Inflammatory macrophage treated with lipopolysaccharide for 1 hour (primary cell): ENCODE measurements at places on chromosomes 12 and 14.

GRCh38 chr12:120468325-120468820 is 1.2 kb downstream of the SRSF9 start:
- peak; percentile 63 for DNase-seq

DNA sequence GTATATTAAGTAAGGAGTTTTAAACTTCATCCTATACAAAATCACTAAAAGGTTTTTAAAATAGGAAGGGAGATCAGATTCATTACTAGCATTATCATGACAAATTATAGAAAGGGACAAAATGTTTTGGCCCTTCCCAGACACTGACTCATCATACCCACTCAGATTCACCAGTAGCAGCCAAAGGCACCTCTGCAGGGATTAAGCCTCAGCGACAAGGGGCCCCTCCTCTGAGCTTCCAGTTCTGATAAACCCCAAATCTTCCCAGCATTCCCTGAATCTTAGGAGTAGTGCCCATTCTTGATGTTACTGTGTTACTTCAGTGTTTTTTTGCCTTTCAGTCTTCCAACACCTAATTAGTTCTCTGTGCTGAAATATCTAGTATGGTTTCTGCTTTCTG is 14.5 kb downstream of the KRAS start:
- DNase-seq, result no peak

DNA sequence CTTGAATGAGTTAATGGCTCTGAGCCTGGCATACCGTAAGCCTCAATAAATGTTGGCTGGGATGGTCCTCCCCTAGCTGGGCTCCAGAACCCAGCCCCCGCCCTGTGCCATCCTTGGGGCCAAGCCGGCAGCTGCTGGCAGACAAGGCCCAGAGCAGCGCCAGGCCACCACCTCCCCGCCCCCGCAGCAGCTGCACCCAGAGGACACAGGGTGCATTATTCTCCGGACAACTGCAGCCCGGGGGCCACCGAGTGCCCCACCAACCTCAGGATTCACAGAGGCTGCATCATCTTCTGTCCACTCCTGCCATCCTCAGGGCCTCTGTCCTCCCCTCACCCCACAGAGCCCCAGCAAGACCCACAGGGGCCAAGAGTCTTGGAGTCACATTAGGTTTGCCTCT is 92.7 kb downstream of the NCOR2 start:
- DNase-seq, result no peak

DNA sequence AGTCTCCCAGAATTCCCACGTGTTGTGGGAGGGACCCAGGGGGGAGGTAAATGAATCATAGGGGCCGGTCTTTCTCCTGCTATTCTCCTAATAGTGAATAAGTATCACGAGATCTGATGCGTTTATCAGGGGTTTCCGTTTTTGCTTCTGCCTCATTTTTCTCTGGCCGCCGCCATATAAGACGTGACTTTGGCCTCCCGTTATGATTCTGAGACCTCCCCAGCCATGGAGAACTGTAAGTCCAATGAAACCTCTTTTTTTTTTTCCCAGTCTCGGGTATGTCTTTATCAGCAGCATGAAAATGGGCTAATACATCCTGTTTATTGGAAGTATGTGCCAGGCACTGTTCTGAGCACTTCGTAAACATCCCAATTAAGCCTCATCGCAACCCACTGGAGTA is 788 bp downstream of the KRT72 start:
- DNase-seq, result no peak

DNA sequence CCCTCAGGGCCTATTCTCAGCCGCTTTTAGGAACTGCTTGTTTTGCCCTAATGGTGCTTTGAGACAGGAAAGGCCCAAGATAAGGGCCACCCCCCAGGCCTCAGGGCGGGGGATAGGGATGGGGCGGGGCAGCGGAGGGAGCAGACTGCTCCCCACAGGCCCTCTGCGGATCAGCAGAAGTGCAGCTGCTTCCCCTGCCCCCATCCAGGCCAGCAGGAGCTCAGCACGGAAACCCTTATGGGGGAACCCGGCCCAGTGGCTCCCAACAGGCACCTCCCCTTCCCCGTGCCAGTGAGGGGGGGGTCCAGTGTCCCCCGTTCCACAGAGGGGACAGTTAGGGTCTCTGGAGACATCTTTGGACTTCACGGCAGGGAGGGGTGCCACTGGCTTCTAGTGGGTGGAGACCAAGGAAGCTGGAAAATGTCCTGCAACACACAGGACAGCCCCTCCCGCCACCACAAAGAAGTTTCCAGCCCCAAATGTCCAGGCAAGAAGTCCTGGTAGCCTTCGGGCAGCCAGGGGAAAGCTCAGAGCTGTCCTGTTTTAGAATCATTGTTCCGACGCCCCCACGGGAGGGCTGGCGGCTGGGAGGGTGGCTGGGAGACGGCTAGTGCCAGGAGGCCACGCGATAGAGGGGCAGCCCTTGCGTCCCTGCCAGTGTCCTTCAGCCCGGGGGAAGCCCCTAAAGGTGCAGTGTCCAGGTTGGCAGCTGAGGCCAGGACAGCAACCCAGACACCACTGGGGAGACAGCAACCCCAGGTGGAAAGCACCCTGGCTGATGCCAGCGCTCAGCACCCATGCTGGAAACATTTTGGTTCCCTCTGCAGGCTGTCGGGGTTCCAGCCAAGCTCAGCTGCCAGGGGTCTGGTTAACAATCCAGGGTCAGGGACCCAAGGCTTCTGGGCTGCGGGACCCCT is 10.4 kb upstream of the GPR132 start:
- DNase-seq, result peak; percentile 63

GRCh38 chr14:55607386-55607785 is 27.4 kb downstream of the KTN1 start:
- DNase-seq, result no peak

- no peak for DNase-seq
These were observed 7.1 kb upstream of the KRT82 start for GRCh38 chr12:52413202-52413601.

DNA sequence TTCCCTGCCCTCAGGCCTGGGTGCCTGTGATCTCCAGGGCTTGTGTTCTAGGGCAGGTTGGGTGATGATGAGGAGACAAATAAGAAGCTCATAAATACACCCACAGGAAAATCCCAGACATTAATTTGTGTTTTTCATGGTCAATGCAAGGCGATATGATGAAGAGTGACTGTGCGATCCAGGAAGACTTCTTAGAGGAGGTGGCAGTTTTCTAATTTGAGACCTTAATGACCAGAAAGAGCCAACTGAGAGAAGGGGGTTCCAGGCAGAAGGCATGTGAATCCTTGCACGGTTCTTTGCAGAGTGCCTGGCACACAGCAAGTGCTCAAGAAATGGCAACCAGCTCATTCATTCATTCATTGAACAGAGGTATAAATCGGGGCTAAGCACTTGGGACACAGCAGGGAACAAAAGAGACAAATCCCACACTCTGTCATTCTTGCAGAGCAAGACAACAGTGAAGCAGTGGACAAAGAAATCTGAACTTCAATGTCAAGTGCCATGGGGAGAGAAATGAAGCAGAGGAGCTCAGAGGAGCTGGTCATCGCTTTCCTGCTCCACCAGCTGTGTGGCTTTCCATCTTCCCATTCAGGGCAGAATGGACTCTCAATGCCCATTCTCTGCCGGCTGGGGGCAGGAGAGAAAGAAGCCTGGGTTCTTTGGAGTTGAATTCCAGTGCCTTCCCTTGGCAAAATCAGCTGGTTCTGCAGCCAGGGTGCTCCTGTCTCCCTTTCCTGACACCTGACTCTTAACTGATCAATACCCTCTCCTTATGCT is 128.3 kb downstream of the AACS start:
- no peak for DNase-seq

DNA sequence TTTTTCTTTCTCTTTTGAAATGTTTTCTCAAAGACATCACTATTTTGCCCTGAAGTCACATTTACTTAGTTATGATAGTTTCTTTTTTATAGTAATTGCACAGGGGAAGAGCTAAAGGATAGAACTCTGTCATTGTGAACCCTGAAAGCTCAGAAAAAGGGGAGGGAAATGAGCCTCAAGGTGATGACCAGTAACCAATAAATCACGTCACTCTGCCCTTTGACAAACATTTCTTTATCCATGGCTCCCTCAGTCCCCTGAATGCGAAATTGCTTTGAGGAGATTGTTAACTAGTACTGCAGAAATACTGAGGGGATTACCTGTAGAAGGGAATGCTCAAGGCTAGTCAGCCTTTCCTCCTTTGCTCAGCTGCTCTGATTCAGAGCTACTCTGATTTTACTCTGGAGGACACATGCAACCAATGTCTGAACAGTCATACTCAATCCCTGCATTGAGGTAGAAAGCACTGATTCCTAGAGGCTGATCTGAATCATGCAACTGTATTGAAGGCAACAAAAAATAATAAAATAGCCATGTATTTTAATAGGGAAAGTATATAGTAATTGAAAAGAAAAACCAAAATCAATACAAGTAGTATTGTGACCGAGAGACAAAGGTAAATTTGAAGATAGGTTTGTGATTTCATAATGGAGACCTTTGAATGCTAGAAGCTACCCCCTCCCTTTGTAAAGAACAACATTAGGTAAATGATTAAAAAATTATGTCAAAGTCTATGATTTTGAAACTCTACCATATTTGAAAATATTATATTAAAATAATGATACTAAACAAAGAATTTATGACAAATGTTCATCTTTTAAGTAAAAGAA is 24.7 kb downstream of the SLCO1B1 start:
- no peak for DNase-seq

GRCh38 chr12:63151623-63152320 is 771 bp upstream of the AVPR1A start:
- DNase-seq, result peak; percentile 19

GRCh38 chr12:57429473-57430111 is 1.3 kb downstream of the R3HDM2 start:
- no peak for DNase-seq

- DNase-seq, result peak; percentile 69
These were observed 10.4 kb upstream of the DCD start for GRCh38 chr12:54658306-54659264.

GRCh38 chr12:80692114-80692513 is 15.3 kb upstream of the MYF6 start:
- DNase-seq, result no peak

DNA sequence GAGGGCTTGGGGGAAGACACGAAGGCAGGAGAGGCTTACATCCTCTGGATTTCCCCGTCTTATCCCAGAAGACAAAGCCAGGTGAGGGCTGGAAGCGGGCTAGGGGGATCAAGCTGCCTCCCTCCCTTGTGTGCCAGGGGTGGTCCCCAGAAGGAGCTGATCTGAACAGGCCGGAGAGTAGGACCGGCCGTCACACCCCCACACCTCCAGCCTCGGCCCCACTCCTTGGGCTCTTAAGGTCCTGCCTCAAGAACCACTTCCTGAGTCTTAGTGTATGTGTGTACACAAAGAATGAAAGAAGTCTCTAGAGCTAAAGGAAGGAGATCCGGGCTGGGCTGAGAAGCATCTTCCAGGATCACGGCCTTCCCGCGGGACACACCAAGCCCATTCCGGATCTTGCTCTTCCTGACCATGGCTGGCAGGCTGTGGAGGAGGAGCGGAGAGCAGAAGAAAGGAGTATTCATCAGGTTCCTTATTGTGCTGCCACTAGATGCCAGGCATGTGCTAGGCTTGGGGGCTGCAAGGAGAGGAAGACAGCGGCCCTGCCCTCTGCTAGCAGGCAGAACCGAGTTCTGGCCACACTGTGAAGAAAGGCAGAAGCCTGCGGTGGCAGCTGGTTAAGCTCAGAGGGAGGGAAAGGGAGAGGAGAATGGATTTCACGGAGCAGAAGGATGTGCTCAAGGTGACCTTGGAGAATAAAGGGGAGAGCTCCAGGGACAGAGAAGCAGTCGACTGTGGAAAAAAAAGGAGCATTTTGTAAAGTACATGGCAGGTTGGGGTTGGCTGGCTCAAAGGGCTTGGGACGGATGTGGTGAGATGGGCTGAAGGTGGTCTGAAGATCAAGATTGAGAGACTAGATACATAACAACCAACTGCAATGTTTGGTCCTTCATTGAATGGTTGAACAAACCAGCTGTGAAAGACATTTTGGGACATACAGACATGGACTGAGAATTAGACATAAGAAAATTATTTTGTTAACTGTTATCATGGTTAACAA is 1.3 kb upstream of the CD63 start:
- DNase-seq, result no peak

DNA sequence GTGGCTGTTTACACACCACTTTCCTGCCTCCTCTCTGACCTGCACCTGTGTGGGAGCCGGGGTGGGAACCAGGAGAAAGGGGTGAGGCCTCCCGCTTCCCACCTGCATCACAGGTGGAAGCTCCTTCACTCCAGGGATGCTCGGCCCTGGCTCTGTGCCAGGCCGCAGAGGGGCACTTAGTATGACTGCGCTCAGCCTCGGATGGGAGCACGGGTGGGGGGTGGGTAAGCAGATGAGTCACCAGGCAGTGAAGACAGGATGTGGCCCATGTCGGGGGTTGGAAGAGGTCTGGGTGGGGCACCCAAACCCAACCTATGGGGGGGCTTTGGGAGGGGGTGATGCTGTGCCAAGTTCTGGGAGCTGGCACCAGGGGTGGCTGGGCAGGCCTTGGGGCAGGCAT is 7.4 kb upstream of the CYP46A1 start:
- DNase-seq, result no peak

GRCh38 chr14:99272899-99273765 is 1.1 kb upstream of the BCL11B start:
- DNase-seq, result no peak

DNA sequence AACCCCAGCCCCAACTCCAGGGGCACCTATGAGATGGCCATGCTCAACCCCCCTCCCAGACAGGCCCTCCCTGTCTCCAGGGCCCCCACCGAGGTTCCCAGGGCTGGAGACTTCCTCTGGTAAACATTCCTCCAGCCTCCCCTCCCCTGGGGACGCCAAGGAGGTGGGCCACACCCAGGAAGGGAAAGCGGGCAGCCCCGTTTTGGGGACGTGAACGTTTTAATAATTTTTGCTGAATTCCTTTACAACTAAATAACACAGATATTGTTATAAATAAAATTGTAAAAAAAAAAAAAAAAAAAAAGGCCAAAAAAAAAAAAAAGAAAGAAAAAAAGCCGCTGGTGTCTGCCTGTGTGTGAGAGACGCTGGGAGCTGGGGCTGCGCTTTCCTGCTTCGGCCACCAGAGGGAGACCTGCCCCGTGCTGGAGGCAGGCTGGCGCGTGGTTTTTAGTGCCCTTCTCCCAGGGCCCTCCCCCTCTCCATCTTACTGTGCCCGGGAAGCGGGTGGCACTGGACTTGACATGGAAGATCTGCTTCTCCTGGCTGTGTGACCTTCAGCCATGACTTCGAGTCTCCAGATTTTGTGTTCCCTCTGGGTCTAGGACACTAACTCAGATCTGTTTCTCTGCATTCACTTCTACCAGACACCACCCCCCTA is 3.4 kb upstream of the NXPH4 start:
- DNase-seq, result peak; percentile 94

GRCh38 chr12:26810330-26810729 is 22.7 kb downstream of the ITPR2 start:
- DNase-seq, result no peak

- DNase-seq, result no peak
These were observed 884 bp upstream of the AMN1 start for GRCh38 chr12:31729705-31730104.

DNA sequence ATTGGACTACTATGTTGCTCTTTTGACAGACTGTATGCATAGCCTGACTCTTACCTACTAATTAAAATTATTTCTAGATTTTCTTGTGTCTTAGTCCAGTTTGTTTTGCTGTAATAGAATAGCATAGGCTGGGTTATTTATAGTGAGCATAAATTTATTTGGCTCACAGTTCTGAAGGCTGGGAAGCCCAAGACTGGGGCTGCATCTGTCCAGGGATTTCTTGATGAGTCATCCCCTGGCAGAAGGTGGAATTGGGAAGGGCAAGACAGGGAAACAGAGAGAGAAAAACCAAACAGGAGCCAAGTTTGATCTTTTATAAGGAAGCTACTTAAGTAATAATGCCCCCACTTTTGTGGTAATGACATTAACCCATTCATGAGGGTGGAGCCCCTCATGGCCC is 759.2 kb upstream of the LRFN5 start:
- DNase-seq, result no peak
